GDM1 (cell line): ENCODE measurements at places on chromosomes 1 and 21.

GRCh38 chr1:197415221-197415620, 147.2 kb downstream of the CRB1 start:
- DNase-seq = no peak

GRCh38 chr21:40902299-40902698, 55.3 kb upstream of the DSCAM start:
- no peak for DNase-seq

DNA sequence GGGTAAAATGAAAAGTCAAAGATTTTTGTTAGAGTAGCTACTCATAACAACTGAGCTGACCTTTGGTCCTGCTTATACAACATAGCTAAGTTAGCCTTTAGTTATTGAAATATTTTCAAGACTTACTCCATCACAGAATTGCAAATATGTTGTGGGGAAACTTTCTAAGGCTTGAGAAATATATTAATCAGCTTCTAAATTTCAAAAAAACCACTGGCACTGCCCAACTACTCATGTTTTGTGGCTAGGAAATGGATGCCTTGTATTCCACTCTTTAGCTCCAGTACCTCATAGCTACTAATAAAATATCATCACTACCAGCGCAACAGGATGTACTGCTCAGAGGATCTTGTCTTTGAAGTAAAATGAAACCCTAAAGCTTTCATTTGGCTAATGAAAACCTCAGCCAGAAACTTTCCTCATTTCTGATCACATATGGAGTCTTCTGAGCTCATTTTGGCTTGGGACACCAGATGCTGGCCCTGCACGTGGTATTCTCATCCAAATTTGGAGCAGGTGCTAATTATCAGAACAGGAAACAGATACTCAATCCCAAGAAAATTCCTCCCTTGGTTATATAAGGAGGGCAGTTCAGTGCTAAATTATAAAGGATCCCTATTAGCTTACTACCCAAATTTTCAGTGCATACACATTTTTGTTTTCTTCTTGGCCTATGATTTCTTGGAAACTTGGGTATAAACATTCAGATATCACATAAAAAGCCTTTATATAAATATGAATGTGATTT, 690.7 kb downstream of the ADGRL2 start:
- no peak for DNase-seq

GRCh38 chr1:27513528-27513927, 23.6 kb upstream of the WASF2 start:
- no peak for DNase-seq

GRCh38 chr1:21304488-21304887, 14.2 kb upstream of the ECE1 start:
- no peak for DNase-seq

DNA sequence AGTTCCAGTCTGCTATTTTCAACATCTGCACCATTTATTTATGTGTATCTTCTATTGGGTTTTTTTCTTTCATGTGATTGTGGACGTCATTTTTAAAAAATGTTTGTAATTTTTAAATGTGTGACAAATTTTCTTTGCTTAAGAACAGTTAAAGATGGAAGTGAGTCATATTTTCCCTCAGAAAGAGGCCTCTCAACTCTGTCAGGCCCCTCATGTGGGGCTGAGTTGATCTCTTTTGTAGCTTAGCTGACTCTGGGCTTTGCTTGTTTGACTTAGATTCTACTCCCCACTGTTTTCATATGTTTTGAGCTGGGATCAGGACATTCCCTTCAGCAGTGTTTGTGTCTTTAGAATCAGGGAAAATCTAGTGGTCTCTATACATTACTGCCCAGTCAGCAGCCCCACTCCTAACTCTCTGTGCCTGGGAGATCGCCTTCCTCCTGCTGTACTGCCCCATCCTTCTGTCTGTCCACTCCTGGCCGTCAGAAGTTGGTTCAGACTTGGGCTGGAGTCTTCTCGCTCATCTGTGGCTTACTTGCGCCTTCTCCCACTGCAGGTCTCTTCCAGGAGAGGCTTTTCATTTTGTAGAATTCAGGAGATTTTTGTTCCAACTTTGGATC, 137.4 kb downstream of the DYRK1A start:
- no peak for DNase-seq
